Activated T-helper 1 cell treated with Interleukin-2 at 50 U/mL for 16 hours (primary cell): ENCODE measurements at places on chromosomes 4 and X.

DNA sequence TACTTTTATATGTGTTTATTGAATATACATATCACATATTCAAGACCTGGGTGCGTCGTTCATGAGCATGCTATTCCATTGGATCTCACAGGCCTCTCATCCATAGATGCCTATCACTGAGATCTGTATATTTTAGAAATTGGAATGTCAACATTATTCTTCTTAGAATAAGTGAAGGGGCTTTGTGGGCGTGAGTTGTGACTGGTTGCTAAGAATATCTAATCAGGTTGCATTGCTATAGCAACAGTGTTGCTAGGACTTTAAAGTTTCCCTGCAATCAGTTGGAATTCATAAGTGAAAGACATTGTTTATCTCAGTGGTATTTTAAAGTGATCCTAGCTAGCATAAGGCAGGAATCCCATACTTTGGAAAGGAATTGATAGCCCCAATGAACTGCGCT is 36.7 kb upstream of the ANK2 start:
- no peak for DNase-seq

GRCh38 chr4:141922236-141922635 is 285.9 kb downstream of the IL15 start:
- no peak for DNase-seq

- DNase-seq = peak; percentile 27
These were observed 442 bp upstream of the MCUB start for GRCh38 chr4:109559625-109559982.

- no peak for DNase-seq
These were observed 27.1 kb downstream of the KCTD8 start for GRCh38 chr4:44421330-44422065.

DNA sequence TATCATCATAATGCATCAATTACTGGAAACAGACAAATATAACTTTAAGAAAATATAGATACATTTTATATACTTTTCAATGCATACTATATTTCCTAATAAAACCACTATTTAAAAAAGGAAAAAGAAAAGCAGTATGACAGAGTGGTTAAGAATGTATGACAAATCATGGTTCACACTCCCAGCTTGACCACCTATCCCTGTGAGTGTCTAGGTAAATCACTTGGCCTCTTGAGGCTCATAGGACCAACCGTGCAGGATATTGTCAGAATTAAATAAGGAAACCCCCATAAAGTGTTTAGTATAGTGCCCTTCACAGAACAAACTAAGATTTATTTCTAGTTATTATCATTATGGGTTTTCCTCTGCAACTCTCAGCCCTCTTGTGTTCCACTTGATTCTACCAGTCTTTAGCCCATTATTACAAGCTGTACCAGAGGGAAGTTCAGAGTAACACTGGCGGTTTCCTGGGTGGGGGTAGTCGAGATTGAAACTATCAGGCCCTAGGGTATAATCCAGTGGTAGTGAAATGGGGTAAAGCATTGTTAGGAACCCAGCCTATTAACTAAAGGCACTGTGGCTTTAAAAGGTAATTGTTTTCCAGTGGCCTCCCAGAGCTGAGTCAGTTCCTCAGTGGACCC is 55.5 kb upstream of the PAK3 start:
- no peak for DNase-seq

DNA sequence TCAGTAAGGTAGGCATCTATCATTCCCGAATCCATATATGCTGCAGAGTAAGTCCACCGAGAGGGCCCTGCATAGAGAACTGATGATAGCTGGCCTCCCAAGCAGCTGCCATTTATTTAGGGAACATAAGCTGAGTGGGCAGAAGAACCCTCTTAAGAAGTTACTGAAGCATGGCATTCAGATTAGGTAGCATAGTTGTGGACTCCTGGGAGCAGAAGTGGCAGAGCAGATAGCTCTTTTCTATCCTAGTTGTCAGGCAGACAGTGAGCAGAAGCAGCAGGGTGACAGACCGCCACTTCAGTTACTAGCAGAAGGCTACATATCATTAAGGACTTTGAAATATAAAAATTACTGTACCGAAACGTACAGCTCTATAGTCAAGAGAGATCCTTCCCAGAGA is 454.7 kb downstream of the PPP4R3C start:
- no peak for DNase-seq

DNA sequence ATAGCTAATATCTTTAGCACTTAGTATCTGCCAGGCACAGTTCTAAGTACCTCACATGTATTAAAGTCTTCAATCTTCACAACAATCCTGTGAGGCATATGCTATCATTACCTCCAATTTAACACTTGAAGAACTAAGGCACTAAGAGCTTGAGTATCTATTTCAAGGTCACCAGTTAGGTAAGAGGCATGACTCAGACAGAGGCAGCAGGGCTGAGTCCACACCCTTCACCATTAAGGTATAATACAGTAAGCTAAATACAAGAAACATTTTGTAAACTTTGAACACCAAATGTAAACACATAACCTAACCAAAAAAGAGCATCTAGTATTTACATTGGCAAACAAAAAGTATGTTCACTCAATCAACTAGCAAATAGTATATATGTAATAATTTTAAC is 1410.9 kb downstream of the PCDH18 start:
- no peak for DNase-seq

DNA sequence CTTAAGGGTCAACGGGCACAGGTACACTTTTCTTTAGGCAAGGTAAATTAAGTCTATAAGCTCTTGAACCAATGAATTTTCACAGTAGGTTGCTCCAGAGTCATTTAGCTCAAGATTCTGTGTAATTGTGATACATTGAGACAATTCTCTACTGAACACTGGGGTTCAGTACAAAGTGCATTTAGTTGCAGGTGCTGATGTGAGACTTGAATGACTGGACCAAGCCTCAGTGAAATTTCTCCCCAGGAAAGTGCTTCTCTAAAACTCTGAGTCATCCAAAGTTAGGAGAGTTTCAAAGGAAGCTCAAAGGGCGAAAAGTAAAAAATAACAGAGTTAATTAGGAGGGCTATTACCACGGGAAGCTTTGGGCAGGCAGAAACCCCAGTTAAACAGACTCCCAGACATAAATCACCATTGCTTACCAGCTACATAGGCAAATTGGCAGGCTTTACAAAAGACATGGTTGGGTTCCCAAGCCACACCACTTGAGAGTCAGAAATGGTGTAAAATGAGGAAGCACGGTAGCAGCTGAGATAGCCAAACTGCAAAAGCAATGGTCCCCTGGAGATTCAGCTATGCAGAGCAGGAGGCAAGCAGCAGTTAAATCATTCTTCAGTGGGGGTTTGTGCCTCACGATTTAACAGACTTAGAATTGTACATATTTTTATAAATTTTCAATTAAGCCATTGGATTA is 202.6 kb downstream of the PCDH19 start:
- no peak for DNase-seq

DNA sequence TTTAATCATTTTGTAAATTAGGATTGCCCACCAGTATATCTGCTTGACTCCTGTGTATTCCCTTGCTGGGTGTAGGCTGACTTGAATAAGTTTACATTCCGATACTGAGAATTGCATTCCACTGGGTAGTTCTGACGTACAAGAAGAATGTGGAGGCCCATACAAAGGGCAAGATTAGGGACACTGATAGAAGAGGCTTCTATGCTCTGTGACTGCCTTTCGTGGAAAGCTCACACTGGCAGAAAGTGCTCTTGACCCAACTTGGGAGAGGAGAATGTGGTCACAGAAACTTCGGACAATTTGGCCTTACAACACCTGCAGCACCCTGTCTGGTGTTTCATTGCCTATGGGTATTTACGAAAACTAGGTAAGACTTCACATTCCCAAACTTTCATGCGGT is 126.3 kb downstream of the RAPGEF2 start:
- DNase-seq = no peak

DNA sequence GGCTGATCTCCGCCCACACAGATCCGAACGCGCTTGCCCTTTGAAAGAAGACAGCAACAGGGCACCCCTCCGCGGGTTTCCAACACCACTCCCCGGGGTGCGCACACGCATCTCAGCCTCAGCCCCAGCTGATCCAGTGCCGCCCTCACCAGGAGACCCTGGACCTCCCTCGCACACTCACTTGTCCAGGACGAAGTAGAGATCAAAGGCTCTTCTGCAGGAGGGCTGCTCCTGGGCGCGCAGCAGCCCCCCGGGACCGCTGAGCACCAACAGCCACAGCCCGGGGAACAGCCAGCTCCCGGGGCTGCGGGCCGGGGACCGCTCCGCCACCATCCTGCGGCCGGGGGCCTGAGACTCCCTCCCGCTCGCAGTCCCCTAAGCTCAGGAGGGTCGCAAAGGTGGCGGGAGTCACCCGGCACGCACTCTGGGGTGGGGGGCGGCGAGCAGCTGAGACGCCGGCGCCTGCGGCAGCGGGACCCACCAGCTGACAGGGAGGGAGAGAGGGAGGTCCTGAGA is 743 bp downstream of the ANTXR2 start:
- peak; percentile 29 for DNase-seq

GRCh38 chrX:25048178-25048577 is 32.4 kb upstream of the ARX start:
- no peak for DNase-seq

- no peak for DNase-seq
These were observed 121.7 kb upstream of the KCNIP4 start for GRCh38 chr4:22070256-22070655.

DNA sequence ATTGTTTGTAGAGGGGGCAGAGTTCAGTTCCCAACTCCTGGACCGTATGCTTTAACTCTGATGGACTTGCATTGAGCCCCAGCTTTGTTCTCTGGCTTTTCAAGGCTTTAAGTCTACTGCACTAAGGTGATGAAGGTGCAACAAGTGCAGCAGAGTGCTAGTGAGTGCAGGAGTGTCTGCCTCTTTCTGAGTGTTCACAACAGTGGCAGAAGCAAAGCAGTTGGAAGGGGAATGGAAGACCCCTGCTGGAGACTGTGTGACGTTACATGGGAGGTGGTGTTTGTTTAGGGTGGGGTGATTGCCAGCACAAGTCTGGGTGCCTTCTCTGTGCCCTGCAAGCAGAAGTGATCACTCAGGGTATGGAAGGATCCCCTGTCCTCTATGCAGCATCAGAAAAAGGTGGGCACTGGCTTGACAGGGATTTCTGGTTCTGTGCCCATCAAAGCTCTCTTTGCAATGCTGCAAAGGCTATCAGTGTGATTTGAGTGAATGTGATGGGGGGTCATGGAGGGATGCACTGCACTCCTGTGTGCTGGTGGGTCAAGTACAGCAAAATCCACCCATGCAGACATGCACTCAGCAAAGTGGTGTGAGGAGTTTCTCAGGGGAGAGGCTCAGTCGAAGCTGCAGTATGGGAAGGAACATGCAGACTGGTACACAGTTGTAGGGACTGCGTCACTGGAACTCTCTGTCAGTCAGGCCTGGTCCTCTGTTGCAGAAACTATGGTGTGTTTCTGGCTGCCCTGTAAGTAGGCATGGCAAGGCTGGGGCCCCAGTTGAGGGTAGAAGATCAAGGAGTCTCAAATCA is 70.9 kb upstream of the UGT2B7 start:
- DNase-seq = no peak

- DNase-seq = no peak
These were observed 1841.8 kb downstream of the PCDH7 start for GRCh38 chr4:32562010-32562409.

GRCh38 chr4:180059216-180059881 is 2183.9 kb upstream of the TENM3 start:
- DNase-seq = no peak

GRCh38 chr4:76809594-76810305 is 88.2 kb downstream of the SOWAHB start:
- DNase-seq = no peak

DNA sequence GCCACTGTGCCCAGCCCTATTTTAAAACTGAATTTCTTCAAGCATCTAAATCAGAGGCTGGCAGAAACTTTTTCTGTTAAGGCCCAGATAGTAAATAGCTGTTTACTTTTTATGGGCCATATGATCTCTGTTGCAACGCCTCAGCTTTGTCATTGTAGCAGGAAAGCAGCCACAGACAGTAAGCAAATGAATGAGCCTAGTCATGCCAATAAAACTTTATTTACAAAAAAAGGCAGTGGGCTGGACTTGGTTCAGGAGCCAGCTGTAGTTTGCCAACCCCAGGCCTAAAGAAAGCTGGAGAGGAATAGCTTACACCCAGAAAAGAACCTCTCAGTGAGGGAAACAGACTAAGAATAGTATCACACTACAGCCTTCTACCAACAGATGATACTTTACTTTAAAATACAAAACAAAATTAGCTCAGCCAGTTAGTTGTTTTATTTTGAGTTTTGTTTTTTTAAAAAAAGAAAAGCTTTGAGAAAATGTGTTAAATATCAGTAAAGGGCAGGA is 25.5 kb downstream of the CHST7 start:
- no peak for DNase-seq

DNA sequence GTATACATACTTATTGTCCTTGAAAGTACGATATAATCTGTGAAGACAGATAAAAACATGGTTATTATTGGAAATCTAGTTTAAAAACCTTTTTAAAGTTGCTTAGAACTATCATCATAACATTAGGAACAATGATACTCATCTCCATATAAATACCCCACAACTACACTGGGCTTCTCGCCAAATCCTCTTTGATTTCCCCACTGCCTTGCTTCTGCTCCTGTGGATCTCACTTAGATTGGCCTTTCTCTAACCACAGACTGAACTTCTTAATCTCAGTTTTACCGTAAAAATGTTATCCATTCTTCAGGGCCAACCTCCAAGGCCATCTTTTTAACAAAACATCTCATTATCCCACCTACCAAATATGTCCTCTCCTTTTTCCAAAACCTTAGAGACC is 77.6 kb downstream of the PRKG2 start:
- no peak for DNase-seq

DNA sequence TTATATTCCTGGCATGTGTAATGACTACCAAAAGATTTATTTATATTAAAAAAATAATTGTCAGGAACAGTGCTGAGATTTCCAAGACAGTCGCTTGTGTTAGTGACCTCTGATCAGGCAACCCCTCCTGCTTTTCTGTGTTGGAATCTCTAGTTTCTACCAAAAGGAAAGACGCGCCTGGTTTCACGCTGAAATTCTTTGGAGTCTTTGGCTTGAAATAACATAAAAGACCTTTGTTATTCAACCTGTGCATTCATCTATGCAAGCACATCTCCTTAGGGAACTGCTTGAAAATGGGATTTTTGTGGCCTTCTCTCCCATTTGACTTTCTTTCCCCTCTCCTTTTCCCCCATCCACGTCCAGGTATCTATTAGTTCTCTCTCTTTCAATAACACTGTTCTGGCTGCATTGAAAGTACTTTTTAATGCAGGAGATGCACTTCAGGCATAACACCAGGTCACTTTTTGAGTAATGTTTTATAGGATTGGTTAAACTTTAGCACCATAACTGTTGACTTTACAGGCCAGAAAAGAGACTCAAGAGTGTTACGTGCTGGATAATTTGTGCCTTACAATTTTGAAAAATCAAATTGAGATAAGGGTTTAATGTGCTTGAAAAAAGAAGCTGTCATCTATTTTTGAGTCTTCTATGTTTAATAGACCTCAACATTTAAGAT is 172.7 kb downstream of the GPAT3 start:
- no peak for DNase-seq

DNA sequence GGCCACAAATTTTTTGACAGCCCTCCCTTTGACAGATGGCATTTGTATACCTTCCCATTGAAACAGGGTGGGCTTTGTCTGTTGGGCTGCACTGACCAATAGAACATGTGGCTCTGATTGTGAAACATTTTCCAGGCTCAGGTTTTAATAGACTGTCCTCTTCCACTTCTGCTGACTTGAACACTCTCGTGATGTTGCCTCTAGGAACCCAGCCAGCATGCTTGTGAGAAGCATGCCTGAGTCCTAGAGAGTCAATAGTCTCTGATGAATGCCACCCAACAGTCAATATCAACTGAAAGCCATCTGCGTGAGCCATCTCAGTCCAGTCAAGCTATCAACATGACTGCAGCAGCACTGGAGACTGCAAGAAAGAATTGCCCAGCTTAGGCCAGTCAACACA is 290.0 kb downstream of the SLC7A11 start:
- DNase-seq = no peak
